GDM1 (cell line): ENCODE measurements at places on chromosomes 6 and 20.

DNA sequence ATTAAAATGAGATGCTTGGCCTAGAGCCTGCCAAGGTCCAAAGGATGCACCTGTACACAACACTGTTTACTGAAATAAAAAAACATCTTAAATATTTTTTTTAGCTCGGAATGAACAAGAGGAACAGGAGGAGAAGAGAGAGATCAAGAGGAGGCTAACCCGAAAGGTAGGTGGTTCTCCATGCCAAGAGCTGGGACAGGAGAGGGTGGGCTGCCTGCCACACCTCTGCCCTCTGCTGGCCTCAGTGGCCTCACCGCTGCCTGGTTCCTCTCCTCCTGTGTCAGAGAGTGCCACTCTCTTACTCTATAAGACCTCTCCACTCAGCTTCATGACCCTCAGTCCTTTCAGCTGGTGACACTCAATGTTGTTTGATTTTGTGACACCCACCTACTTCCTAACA lies 50.2 kb downstream of the TBC1D7 start:
- peak; percentile 21 for DNase-seq

DNA sequence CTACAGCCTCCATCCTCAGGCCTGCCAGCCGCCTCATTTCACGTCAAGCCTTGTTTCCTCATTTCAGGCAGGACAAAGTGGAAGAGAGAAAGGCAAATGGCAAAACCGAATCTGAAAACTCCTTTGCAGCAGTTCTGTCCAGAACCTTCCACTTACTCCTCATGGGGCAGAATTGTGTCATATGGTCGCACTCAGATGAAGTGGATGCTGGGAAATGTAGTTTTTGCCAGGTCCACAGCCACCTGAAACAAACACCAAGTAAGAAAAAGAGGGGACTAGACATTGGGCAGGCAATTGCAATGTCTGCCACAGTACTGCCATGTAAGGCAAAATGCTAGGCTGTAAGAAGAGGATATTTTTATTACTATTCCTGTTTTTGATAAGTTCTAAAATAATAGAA lies 44.9 kb downstream of the ISM1 start:
- DNase-seq = no peak

DNA sequence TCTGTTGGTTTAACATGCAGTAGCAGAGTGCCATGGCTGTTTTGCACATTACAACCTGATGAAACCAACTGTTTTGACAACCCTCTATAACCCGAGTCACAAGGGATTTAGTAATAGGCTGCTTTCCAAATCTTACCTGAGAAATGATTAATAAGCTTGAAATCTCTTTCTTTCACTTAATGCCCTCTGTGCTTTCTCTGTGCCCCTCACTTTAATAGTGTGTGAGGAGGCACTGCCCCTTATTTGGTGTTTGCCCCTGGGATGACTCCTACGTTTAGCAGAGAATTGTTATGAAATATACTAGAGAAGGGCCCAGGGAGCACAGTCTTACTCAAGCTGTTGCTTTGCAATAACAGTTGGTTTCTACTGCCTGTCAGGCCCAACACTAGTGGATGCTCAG lies 31.0 kb upstream of the PTCHD4 start:
- no peak for DNase-seq

DNA sequence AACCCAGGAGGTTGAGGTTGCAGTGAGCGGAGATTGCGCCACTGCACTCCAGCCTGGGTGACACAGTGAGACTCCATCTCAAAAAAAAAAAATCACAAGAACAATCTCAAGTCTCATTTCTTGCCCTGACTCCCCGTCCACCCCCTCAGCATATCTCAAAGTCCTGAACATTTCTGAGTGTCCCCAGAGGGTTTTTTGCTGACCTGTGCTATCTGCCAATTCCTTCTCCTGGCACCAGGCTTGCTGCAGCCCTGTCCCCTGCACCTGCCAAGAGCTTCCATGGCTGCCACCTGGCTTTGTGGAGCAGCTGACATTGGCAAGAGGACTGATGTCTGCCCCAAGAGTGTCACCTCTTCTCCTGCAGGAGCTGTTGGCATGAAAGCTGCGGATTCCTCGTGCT lies 54.9 kb upstream of the PTPRT start:
- no peak for DNase-seq

GRCh38 chr20:62742979-62743776 lies 34.5 kb downstream of the NTSR1 start:
- DNase-seq = no peak

- no peak for DNase-seq
Measured at GRCh38 chr20:50721881-50722281, 9.5 kb upstream of the PARD6B start.

DNA sequence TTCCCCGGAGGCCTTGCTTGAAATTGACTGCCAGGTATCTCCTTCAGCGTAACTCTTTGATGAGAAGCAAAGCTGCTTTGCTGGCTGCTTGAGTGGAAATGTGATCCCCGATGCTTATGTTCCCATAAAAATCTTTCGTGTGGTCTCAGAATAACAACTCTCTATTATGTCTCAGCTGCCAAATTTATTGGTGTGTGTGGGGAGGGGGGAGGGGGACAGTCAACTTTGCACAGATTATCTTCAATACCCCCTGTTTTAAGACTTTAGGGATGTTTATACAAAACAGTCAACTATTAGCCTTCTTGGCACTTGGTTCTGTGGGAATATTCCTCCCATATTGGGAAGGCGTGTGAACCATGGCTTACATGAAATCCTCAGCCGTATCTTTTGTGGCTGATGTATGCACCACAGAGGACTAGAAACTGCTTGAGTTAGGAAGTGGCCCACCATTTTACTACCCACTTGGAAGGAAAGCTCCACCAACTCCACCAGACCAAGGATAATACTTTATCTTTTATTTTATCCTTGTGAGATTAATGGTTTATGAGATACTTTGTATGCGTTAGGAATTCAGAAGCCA lies 101.5 kb upstream of the SLC24A3 start:
- DNase-seq = no peak

GRCh38 chr20:64257107-64257757 lies 1.7 kb downstream of the PCMTD2 start:
- no peak for DNase-seq

GRCh38 chr6:41232667-41233066 lies 4.5 kb downstream of the TREML4 start:
- no peak for DNase-seq

GRCh38 chr6:130928158-130928912 lies 101.1 kb downstream of the SMLR1 start:
- DNase-seq = peak; percentile 32

GRCh38 chr20:64140061-64140931 lies 24.0 kb upstream of the MYT1 start:
- no peak for DNase-seq

- DNase-seq = no peak
Measured at GRCh38 chr6:6901205-6901719, 206.5 kb upstream of the RREB1 start.

GRCh38 chr6:142912125-142912524 lies 32.9 kb downstream of the HIVEP2 start:
- DNase-seq = no peak

DNA sequence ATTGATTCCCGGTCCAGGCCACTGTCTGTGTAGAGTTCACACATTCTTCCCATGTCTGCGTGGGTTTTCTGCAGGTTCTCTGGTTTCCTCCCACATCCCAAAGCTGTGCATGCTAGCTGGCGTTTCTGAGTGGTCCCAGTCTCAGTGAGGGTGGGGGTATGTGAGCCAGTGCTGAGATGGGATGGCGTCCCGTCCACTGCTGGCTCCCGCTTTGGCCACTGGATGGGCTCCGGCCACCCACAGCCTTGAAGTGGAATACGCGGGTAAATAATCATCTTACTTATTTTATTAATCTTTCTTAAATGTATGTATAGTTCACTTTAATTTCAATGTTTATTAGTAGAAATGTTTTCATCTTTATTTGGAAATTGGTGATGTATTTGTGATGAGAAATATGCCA lies 343.5 kb upstream of the MANEA start:
- DNase-seq = no peak

DNA sequence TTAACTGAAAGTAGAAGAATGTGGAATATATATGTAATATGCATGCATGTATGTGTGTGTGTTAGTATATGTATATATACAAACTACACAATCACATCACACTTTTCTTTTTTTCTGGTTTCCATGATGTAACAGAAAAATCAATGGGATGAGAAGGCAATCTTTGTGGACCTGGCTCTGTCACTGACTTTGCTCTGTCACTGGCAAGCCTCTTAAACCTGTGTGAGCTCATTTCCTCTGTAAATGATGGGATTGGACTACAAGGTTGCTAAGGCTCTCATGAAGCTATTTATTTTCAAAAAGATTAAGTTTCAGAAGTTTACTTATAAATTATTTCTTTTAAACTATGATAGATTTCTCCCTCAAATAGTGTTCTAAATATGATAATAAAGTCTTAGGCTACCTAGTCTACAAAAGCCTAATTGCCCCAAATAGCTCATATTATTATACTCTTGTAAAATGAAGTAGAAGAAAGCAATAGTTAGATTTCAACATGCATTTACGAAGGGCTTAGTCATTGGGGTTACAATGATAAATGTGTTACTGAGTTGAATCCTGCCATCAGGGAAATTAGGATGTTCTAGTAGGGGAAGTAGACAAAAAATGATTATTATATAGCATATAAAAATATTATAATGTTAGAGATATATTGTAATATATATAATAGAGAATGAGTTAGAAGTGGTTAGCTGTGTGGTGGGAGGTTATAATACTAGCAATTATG lies 129.3 kb downstream of the AFG1L start:
- DNase-seq = no peak

DNA sequence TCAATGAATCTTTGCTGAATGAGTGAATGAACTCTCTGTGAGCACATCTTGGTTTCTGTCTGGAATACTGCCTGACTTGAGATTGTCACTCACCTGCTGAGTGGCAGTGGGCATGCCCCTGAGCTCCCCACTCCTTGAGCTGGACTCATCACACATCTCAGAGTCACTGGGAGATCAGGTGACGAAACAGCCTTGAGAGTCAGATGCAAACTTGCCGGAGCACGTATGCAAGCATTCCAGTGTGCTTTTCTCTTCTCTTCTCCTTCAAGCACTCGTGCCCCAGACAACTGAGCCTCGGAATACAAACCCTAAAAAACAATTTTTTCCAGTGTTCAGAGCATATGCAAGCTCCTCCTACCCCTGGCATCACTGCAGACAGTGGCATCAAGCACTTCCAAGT lies 9.4 kb upstream of the BMP7 start:
- no peak for DNase-seq

DNA sequence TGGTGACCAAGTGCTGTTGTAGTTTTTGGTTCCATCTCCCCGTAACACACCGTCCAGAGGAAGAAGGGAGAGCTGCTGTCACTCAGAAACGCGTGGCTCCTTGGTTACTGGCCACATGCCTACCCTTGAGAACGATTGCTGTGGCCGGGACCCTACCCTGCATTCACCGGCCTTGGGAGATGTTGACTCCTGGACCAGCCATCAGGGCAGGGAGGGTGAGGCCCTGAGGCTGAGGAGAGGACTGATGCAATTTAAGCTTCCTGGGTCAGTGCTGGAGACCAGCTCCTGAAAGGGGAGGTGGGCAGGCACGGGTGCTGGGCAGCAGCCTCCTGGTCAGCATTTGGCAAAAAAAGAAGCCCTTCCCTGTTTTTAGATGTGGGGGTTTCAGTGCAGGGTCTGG lies 31.5 kb downstream of the ERMARD start:
- no peak for DNase-seq

DNA sequence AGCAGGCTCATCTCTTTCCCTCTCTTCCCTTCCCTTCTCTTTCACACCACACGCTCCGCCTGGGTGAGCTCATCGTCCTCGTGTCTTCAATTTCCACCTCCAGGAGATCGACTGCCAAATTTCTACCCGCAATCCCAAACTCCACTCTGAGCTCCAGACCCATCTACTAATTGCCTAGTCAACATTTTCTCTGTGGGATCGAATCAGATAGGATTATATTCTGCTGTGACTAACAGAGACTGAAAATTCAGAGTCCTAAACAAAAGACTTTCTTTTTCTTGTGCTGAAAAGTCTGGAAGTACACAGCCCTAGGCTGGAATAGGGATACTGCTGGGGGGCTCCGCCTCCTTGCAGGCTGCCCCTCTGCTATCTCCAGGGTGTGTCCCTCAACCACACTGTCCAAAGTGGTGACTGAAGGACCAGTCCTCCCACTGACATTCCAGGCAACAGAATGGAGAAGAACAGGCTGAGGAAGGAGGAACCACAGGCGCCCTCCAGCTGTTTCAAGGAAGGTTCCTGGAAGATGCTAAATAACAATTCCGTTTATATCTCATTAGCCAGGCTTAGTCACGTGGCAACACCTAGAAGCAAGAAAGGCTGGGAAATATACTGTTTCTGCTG lies 5.0 kb upstream of the HSPA12B start:
- DNase-seq = no peak

DNA sequence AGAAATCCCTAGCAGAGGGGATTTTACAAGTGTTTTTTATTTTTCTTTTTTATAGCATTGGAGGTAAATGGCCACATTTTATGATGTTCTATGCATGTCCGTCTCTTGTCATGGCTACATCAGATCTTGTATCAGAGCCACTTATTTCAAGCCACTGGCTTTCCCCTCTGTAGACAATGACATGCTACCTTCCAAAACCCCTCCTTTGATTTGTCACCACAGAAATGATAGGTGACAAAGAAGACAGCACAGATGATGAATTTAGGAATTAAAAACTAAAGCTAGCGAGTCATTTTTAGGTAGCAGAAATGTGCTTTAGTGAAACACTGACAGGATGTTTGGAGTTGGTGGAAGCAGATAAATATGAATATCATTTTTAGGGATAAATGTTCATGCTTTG lies 20.8 kb downstream of the PLCB1 start:
- DNase-seq = no peak

- no peak for DNase-seq
Measured at GRCh38 chr6:20919677-20920385, 385.6 kb downstream of the CDKAL1 start.

DNA sequence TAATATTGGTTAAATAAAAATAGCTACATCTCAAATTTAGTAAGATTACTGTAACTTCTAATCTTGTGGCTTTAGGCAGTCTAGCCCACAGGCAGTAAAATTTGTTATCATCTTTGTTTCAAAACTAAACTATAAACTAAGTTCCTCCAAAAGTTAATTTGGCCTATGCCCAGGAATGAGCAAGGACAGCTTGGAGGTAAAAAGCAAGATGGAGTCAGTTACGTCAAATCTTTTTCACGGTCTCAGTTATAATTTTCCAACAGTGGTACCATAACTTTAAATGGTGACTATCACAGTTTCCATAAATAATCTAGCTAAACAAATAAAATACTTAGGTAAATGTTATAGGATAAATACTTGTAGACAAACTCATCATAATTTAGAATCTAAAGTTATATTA lies 63.0 kb downstream of the AGPAT4 start:
- no peak for DNase-seq

GRCh38 chr6:83086751-83087150 lies 19.3 kb downstream of the DOP1A start:
- DNase-seq = no peak

GRCh38 chr6:149895048-149895590 lies 2.8 kb downstream of the RAET1E start:
- no peak for DNase-seq

GRCh38 chr6:46347669-46348068 lies 143.6 kb downstream of the RCAN2 start:
- no peak for DNase-seq

DNA sequence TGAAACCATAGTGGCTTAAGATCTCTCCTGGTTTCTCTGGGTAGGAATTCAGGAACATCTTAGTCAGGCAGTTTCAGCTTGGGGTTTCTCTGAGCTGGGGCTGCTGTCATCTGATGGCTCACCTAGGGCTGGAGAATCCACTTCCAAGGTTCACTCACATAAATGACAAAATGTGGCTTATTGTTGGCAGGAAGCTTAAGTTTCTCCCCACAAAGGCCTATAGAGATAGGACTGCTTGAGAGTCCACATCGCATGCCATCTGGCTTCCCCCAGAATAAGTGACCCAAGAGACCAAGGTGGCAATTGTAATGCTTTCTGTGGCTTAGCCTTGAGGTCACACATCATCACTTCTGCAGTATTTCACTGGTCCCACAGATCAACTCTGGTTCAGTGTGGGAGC lies 131.4 kb downstream of the EDN1 start:
- no peak for DNase-seq
